Activated CD8-positive, alpha-beta memory T cell treated with anti-CD3 and anti-CD28 coated beads, Interleukin-2, amount 10 ng/mL, durations not matched to agents 7 days and 5 days (primary cell): ENCODE measurements at places on chromosomes 6 and 20.

GRCh38 chr6:163603395-163603794 is 188.9 kb downstream of the QKI start:
- DNase-seq, result no peak

- peak; percentile 36 for DNase-seq
Measured at GRCh38 chr20:17500826-17501225, 30.4 kb downstream of the BFSP1 start.

GRCh38 chr6:159112714-159113113 is 56.5 kb upstream of the FNDC1 start:
- DNase-seq, result no peak

- DNase-seq, result peak; percentile 77
Measured at GRCh38 chr6:42281570-42281969, 63.9 kb upstream of the MRPS10 start.

- DNase-seq, result no peak
Measured at GRCh38 chr6:2792330-2793110, 27.3 kb downstream of the WRNIP1 start.

- no peak for DNase-seq
Measured at GRCh38 chr6:28982476-28983266, 22.4 kb downstream of the ZNF311 start.

- DNase-seq, result no peak
Measured at GRCh38 chr6:5710936-5711335, 295.8 kb downstream of the NRN1 start.

GRCh38 chr6:43814865-43815264 is 44.9 kb downstream of the VEGFA start:
- no peak for DNase-seq

GRCh38 chr20:25368976-25369375 is 21.7 kb downstream of the ABHD12 start:
- DNase-seq, result no peak

GRCh38 chr6:106360989-106361430 is 493 bp downstream of the CRYBG1 start:
- peak; percentile 44 for DNase-seq

- DNase-seq, result no peak
Measured at GRCh38 chr6:8064638-8065518, 689 bp upstream of the BLOC1S5 start.

DNA sequence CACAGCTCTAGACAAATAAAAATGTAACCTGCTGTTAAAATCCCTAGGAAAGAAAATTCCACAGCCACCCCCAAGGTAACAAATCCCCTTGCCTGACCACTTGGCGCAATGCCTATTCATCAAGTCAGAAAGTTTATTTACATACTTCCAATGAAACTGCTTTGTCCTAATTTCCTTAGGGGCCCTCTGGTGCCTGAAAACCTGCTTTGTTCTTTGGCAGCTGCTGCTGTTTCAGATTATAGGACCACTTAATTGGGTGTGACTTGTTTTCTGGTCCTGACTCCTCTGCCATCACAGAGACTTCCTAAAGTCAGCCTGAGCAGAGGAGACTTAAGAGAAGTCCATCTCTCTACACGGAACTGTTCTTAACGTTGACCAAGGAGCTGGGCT is 323.6 kb downstream of the UBE3D start:
- DNase-seq, result no peak

- no peak for DNase-seq
Measured at GRCh38 chr20:61014491-61014890, 237.6 kb upstream of the CDH4 start.

GRCh38 chr6:32439139-32439538 is 548 bp upstream of the HLA-DRA start:
- DNase-seq, result no peak

DNA sequence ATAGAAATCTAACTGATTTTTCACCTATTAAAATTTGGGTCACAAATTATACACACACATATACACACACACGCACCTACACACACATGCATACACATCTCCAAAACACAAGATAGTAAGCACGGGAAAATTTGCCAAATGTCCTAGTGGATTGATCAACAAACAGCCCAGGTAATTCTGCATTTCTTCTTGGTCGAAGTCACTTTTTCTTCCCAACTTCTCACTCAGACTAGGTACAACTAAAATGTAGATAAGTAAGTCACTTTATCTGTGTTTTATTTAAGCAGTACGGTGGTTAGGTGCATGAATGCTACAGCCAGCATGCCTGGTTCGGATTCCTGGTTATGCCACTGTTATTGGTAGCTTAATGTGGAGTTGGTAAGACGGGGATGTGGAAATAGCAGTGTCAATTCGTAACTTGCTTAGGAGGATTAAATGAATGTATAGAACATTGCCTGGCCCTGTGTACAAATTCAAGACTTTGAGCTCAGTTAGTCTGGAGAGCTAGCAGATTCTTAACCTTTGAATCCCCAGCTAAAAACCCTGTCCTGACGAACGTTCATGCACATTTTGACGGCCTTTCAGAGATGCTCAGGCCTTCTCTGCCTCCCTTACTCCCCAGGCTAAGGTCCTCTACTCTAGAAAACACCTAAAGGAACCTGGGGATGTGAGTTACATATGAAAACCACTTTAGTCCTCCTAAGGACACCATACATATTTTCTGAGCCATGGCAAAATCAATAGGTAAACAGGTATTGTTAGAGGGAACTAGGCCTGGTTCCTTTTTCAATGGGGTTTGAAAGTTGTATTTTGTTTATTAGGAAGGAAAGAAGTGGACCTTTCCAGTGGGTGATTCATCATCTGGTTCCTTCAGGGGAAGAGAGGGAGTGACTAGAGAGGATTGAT is 50.9 kb downstream of the CYP24A1 start:
- no peak for DNase-seq

- DNase-seq, result no peak
Measured at GRCh38 chr6:43421831-43422230, 5.5 kb upstream of the ABCC10 start.

GRCh38 chr20:48056218-48056617 is 270.9 kb upstream of the SULF2 start:
- no peak for DNase-seq

DNA sequence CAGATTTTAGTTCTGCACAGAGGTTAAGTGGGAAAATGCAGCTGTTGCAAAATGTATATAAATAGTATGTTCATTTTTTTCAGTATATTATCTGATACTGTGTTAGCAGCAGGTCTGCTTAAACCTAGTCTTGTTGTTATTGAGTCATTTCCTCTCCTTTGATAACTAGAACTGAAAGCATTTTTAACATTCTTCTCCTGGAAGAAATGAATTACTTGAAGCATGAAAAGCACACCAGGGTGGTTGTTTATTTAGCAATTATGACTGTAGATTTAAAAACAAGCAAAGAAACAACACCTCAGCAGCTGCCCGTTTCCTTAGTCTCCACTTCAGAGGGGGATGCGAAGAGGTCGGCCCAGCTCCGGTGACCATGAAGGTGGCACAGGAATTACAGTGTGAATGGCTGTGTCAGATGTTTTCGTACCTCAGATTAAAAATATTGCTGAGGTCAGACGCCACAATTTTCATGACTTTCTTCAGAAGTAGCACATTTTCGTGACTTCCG is 53.5 kb downstream of the GOPC start:
- DNase-seq, result peak; percentile 53

DNA sequence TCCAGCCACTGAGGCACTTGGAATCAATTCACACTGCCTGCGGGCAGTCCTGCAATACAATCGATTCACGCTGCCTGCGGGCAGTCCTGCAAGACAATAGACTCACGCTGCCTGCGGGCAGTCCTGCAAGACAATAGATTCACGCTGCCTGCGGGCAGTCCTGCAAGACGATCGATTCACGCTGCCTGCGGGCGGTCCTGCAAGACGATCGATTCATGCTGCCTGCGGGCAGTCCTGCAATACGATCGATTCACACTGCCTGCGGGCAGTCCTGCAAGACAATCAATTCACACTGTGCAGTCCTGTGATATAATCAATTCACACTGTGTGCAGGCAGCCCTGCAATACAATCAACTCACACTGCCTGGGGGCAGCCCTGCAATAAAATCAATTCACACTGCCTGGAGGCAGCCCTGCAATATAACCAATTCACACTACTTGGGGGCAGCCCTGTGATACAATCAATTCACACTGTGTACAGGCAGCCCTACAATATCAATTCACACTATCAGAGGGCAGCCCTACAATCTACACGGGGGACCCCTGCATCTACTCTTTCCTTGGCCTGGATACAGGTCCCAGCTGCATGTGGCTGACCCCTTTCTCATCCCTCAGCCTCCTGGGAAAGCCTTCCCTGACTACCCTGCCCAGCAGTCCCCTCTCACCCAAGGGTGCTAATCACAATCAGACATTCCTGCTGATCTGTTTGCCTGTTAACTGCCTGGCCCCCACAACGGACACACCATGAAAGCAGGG is 10.4 kb downstream of the TAF4 start:
- no peak for DNase-seq

- no peak for DNase-seq
Measured at GRCh38 chr20:57263801-57264792, 2.3 kb downstream of the BMP7 start.

- peak; percentile 53 for DNase-seq
Measured at GRCh38 chr6:42049116-42049809, 1.1 kb upstream of the TAF8 start.

DNA sequence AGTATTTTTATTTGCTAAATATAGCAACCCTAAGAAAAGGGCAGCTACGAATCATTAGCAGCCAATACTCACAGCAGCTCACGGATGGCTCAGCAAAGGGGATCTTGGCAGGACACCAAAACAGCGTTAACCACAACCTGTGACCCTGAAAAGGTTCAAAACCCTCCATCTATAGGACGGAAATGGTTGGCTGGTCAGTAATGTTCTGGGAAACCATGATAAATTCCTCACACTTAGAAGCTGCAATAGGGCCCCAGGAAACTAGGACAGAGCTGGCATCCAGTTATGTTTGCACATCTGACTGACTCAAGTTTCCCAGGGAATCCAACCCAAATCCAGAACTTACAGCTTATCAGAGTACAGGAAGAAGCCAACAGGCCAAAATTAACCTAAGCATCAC is 30.9 kb upstream of the PTPRT start:
- DNase-seq, result no peak

GRCh38 chr6:28772480-28773381 is 151.1 kb downstream of the TRIM27 start:
- DNase-seq, result no peak

DNA sequence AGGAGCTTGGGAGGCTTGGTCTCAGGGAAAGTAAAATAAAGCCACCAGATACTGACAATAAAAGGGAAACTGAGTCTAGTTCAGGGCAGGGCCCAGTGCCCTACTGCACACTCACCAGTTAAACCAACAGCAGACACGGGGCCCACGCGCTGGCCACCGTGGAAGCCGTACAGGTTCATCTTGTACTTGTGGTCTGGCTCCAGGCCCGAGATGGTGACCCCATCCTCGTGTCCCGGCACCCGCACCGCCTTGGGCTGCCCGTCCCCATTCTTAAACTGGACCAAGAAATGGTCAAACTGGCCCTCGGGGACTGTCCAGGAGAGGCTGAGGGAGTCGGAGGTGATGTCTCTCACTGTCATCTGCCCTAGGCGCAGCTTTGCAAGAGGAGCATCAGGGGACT is 26.5 kb downstream of the CYP21A2 start:
- no peak for DNase-seq

GRCh38 chr20:50930976-50931305 is 296 bp downstream of the ADNP start:
- no peak for DNase-seq

- peak; percentile 90 for DNase-seq
Measured at GRCh38 chr6:26199773-26200764, 112.8 kb downstream of the HFE start.

DNA sequence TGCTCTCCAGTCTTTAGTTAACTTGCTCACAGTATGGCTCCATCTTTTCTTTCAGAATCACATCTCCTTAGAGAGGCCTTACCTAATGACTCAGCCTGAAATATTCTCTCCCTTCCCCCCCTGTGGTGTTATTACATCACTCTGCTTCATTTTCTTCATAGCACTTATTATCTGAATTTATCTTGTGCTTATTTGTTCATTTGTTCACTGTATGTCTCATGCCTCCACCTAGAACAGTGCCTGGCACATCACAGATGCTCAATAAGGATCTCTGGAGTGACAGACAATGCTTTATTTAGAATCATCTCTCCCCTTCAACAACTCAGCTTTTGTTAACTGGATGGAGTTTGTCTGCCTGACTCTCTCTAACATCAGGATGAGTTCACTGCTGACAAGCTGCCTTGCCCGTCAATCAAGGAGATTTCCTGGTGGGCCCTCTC is 96.6 kb upstream of the MAN1A1 start:
- DNase-seq, result no peak

DNA sequence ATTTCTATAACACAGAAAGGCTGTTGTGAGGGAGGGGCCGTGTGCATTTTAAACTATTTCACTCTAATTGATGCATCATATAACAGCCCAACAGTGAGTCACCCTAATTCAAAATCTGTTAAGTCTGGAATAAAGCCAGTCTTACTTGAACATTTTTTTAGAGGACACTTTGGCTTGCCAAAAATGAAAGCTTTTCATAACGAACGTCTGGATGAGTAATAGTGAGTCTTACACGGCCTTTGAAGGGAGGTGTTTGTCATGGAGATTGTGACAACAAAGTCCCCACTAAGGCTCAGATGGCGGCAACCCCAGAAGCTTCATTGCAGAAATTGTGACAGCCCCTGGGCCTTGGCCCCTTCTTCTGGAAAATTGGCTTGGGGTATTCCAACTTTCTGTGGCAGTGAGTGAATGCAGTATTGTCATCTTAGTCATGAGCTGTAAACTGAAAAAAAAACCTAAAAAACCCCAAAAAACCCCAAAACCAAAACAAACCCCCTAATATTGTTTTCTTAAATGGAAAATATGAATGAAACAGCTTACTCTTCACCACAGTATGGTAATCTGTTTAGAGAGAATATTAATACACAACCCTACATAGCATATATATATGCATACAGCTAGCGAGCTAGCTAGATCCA is 92.6 kb upstream of the CLDN20 start:
- peak; percentile 90 for DNase-seq

DNA sequence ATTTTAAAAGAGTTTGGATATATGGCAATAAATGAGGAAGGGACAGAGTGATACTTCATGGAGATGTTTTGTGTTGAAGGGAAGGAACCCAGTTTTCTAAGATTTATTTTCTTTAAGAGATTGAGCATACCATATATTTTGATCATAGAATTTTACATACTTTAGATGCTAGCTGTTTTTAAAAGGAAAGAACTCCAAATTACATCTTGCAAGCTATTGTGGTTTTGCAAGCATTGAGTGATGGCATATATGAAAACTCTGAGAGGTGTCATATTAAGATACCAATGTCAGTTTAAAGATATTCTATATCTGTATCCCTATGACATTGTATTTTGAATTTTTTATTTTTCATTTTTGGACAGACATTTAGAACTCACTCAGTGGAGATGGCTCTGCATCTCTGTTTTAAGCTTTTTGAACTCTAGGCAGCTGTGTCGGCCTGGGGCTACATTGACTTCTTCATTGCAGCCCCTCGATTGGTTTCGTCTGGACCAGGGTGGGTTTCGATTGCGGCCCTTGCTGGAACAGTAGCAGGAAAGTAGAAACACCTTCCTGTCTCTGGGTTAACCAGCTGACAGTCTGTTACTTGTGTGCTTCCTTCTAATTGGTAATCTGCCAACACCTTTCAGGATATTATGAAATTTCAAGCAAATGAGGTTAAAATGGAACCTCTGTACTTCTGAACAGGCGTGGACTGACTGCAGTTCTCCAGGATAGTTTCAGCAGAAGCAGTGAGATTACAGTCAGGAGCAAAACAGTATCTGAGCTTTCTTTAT is 14.0 kb downstream of the IGF2R start:
- peak; percentile 67 for DNase-seq

GRCh38 chr6:39891976-39892375 is 42.3 kb downstream of the MOCS1 start:
- no peak for DNase-seq

GRCh38 chr20:22312744-22313346 is 271.5 kb downstream of the FOXA2 start:
- DNase-seq, result no peak
